ENCODE measurements at places on chromosomes 11 and 22.

- DNase-seq: no peak
Measured at GRCh38 chr22:37412495-37413250, 14.6 kb downstream of the ELFN2 start.

- no peak for DNase-seq
Measured at GRCh38 chr11:1471736-1472135, 14.8 kb downstream of the MOB2 start.

DNA sequence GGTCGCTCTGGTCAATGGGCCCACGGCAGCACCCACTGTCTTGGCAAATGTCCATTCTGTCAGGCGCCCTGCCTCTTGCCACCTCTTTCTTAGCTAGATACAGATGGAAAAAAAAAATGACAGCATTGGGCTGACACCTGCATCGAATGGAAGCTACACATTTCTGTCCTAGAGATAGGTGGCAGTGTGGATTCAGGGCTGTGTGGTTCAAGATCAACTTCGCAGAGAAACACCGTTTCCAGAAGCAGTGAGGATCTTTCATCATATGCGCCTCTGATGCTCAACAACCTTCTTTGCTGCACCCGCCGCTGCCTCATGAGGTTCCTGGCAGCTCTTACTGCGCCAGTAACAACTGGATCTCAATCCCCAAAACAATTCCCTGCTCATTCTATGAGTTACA, 236.3 kb downstream of the KIRREL3 start:
- DNase-seq: no peak

DNA sequence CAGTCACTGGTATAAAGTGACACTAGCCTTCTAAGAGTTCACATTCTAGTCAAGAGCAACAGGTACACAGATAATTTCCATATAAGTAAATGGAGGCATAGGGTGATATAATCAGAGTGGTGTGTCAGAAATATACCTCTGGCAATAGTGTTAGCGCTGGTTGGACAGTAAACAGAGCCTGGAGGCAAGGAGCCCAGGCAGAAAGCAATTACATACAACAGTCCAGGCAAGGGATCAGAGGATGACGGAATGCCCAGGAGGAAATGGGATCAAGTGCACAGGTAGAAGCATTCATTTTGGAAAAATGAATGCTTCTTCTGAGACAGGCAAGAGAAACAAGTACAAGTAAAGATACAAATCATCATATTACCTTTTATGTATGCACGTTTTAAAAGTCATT, 36.2 kb upstream of the MMP13 start:
- DNase-seq: no peak

- no peak for DNase-seq
Measured at GRCh38 chr11:14809466-14809865, 82.6 kb downstream of the CYP2R1 start.
